ENCODE measurements at places on chromosomes 7 and 10. TPM values are rescaled to one million over a fixed set of nuclear protein-coding genes. Genes with fewer than 3 reads are reported as not detected.

Gene SPACDR
- total RNA-seq, result 3.0 TPM

GRCh38 chr10:101490026-101490425 is 98.0 kb downstream of the POLL start:
- no peak for DNase-seq
- H3K27ac ChIP-seq, result no peak overlapping the region
- peaks cover 8% of the 10 kb centered on the region for H3K4me1 ChIP-seq
- H3K4me3 ChIP-seq, result no peak overlapping the region

- H3K4me1 ChIP-seq, result peaks cover 5% of the 10 kb centered on the region
- peaks cover 35% of the 10 kb centered on the region for H3K27me3 ChIP-seq
- no peak overlapping the region for H3K27ac ChIP-seq
- no peaks in the 10 kb centered on the region for H3K36me3 ChIP-seq
- H3K4me3 ChIP-seq, result peak overlapping the region; percentile 7
These were observed 535.4 kb upstream of the GALNT17 start for GRCh38 chr7:70596598-70596913.

- no peaks in the 10 kb centered on the region for H3K27me3 ChIP-seq
- H3K36me3 ChIP-seq, result peaks cover 38% of the 10 kb centered on the region
- no peak for DNase-seq
These were observed 36.6 kb downstream of the ABI1 start for GRCh38 chr10:26824015-26824690.

GRCh38 chr7:42233695-42234331 is 3.2 kb downstream of the GLI3 start:
- H3K4me1 ChIP-seq, result peaks cover 11% of the 10 kb centered on the region
- H3K4me3 ChIP-seq, result no peak overlapping the region
- DNase-seq, result no peak
- no peak overlapping the region for H3K27ac ChIP-seq

- H3K27ac ChIP-seq, result no peak overlapping the region
- peaks cover 38% of the 10 kb centered on the region for H3K27me3 ChIP-seq
- no peaks in the 10 kb centered on the region for H3K36me3 ChIP-seq
- DNase-seq, result no peak
- H3K4me3 ChIP-seq, result no peak overlapping the region
These were observed 47.8 kb downstream of the CH25H start for GRCh38 chr10:89159316-89159715.

DNA sequence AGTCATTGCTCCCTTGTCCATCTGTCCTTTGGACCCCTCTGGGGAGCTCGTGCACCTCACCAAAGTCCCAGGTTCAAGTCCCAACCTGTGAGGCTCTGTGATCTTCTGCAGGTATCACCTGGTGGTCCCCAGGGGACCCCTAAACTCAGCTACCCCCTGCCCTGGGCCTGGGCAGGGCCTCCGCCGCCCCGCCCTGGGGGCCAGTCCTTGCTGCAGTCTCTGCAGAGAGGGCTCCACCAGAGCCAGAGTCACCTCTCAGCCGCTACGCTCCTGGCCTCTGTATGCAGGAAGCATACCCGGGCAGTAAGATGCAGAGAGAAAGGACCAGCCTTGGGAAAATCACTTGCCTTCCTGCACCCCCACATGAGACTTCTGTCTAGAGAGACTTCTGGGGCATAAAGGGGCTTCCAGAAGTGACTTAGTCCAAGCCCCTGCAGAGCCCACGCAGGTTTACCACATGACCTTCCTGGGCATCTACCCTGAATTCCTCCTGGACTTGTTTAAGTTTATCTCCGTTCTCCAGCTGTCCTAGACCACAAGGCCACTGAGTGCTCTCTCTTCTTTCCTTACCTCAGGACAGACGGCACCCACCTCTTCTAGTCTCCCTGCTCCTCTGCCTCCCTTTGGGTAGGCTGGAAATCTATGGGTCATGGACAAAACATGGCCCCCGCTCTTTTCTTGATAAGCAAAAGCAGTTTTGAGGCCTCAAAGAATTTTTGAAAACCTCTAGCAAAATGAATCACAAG is 21.2 kb downstream of the CALML5 start:
- H3K27me3 ChIP-seq, result peaks cover 2% of the 10 kb centered on the region
- H3K4me1 ChIP-seq, result no peaks in the 10 kb centered on the region
- H3K36me3 ChIP-seq, result no peaks in the 10 kb centered on the region
- H3K27ac ChIP-seq, result no peak overlapping the region

DNA sequence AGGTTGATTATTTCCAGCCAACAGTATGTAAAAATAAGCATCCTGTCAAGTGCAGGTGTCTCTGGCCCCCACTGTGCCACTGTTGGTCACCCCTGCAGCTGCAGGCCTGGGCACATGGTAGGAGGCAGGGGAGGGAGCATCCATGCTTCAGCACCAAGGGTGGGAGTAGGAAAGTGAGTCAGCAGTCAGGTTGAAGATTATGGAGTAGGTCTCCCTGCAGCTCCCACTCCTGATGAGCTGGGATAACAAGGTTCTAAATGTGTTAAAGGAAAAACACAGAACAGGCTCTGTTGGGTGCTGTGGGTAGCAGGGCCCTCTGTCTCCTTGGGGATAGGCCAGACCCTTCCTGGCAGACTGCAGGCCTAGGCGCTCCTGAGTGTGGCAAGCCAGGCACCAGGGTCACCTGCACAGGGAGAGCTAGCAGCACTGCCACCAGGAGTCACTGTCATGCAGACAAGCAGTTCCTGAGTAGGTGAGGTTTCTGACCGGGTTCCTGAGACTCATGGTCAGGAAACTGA is 59.3 kb downstream of the NUDCD3 start:
- DNase-seq, result peak; percentile 27
- H3K27me3 ChIP-seq, result no peaks in the 10 kb centered on the region
- no peak overlapping the region for H3K4me3 ChIP-seq
- H3K36me3 ChIP-seq, result peaks cover 19% of the 10 kb centered on the region
- peaks cover 12% of the 10 kb centered on the region for H3K4me1 ChIP-seq

Gene BEND7
- total RNA-seq, result not detected

DNA sequence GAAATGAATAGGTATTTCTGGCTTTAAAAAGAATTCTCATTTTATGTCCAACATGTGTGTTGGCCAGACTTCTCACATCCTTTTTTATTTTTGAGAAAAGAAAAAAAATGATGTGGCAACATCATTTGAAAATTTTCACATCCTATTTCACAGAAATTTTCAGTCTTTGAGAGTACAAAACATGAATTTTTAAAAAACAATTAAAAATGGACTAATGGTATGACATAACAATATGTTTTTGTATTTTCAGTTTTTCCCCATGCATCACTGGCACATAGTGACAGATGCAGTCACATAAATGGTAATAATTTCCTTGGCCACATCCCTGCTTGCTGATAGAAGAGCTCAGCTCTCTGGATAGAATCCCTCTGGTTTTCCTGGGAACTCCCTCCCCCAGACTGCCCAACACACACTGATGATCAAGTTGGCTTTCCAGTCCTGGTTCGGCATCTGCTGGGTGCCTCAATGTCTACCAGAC is 188.5 kb upstream of the AGR3 start:
- peaks cover 4% of the 10 kb centered on the region for H3K27me3 ChIP-seq
- no peak overlapping the region for H3K27ac ChIP-seq
- no peaks in the 10 kb centered on the region for H3K36me3 ChIP-seq
- DNase-seq, result no peak

Gene BAIAP2L1
- 0.42 TPM for total RNA-seq

DNA sequence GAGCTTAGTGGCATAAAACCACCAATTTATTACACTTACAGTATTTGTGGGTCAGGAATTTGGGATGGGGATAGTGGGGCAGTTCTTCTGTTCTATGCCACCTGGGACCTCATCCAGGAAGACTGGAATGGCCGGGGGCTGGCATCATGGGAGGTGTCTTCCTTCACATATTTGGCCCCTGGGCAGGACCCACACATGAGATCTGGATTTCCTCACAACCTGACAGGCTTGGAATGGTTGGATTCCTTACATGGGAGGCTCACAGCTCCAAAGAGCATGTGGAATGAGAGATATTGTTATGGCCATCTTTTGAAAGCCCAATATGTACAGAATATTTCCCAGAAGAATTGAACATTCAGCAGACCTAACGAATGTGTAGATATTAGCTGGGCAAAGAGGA is 21.9 kb downstream of the LSMEM1 start:
- H3K27ac ChIP-seq, result no peak overlapping the region
- H3K4me1 ChIP-seq, result no peaks in the 10 kb centered on the region
- no peaks in the 10 kb centered on the region for H3K36me3 ChIP-seq
- H3K27me3 ChIP-seq, result peaks cover 4% of the 10 kb centered on the region
- no peak overlapping the region for H3K4me3 ChIP-seq
- DNase-seq, result no peak

Gene CHAT
- total RNA-seq, result not detected

DNA sequence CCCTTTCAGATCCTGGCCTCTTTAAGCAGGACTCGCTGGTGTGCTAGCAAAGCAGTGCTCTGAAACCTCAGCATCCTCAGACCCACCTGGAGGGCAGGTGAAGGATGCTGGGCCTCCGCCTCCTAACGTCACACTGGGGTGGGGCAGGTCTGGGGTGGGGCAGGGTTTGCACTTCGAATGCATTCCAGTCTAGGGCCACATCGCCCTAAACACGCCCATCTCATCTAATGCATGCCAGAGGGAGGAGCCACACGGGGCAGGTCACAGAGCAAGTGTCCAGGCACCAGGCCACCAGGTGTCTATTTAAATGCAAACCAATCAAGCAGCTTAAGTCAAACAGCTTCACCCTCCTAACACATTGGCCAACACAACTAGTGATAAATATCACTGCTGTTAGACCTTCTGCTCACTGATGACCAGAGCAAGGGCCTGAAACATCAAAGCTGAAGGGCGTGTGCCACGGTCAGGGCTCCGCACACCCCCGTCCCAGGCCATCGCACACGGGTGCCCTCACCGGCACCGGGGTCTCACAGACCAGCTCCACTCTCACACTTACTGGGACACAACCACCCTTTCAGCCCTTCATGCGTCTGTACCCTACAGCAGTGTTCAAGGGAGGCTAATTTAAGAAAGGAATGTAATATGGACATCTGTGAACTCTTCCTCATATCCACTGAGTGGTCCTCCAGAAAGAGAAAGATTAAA is 47.1 kb downstream of the DIP2C start:
- peaks cover 4% of the 10 kb centered on the region for H3K27me3 ChIP-seq
- no peak for DNase-seq
- no peak overlapping the region for H3K4me3 ChIP-seq
- no peak overlapping the region for H3K27ac ChIP-seq
- H3K36me3 ChIP-seq, result no peaks in the 10 kb centered on the region

GRCh38 chr7:107703872-107704271 is 40.1 kb upstream of the CBLL1 start:
- H3K36me3 ChIP-seq, result peaks cover 2% of the 10 kb centered on the region
- H3K27me3 ChIP-seq, result no peaks in the 10 kb centered on the region
- no peak overlapping the region for H3K27ac ChIP-seq
- peaks cover 4% of the 10 kb centered on the region for H3K4me1 ChIP-seq

- DNase-seq, result no peak
- no peaks in the 10 kb centered on the region for H3K36me3 ChIP-seq
- no peak overlapping the region for H3K4me3 ChIP-seq
- H3K27me3 ChIP-seq, result no peaks in the 10 kb centered on the region
These were observed 466.6 kb upstream of the IGFBP3 start for GRCh38 chr7:46387646-46388045.

GRCh38 chr10:95247881-95248583 is 42.8 kb downstream of the PDLIM1 start:
- no peaks in the 10 kb centered on the region for H3K36me3 ChIP-seq
- DNase-seq, result no peak
- H3K27me3 ChIP-seq, result peaks cover 9% of the 10 kb centered on the region
- H3K4me1 ChIP-seq, result peaks cover 24% of the 10 kb centered on the region
- no peak overlapping the region for H3K27ac ChIP-seq

- peak overlapping the region; percentile 80 for H3K27ac ChIP-seq
- H3K27me3 ChIP-seq, result peaks cover 7% of the 10 kb centered on the region
- DNase-seq, result peak; percentile 69
- peaks cover 22% of the 10 kb centered on the region for H3K4me1 ChIP-seq
- H3K4me3 ChIP-seq, result peak overlapping the region; percentile 23
These were observed 183.0 kb downstream of the RAPGEF5 start for GRCh38 chr7:22173685-22174573.

Gene PBLD
- 1.6 TPM for total RNA-seq

- H3K4me1 ChIP-seq, result peaks cover 7% of the 10 kb centered on the region
- no peak for DNase-seq
- no peaks in the 10 kb centered on the region for H3K36me3 ChIP-seq
- H3K27me3 ChIP-seq, result no peaks in the 10 kb centered on the region
These were observed 36.3 kb downstream of the SUFU start for GRCh38 chr10:102540023-102540422.

DNA sequence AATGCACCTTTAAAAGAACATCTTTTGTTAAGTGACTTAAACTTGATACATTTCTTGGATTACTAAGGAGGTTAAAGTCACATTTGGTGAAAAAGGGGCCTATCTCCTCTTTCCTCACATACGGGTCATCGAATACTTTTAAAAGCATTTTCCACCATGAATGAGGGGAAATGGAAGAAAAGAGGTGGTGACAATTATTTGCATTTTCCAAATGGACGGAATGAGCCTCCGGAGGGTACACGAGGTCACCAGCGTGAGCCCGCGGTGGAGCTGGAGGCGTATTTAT is 1.0 kb upstream of the BMPR1A start:
- no peaks in the 10 kb centered on the region for H3K36me3 ChIP-seq
- DNase-seq, result no peak
- peaks cover 42% of the 10 kb centered on the region for H3K27me3 ChIP-seq
- peaks cover 51% of the 10 kb centered on the region for H3K4me1 ChIP-seq

DNA sequence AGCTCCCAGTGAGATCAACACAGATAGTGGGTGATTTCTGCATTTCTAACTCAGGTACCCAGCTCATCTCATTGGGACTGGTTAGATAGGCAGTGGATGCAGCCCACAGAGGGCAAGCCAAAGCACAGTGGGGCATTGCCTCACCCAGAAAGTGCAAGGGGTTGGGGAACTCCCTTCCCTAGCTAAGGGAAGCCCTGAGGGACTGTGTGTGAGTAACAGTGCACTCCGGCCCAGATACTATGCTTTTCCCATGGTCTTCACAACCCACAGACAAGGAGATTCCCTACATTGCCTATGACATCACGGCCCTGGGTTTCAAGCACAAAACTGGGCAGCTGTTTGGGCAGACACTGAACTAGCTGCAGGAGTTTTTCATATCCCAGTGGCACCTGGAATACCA is 62.8 kb downstream of the PPP1R3A start:
- no peaks in the 10 kb centered on the region for H3K27me3 ChIP-seq
- H3K27ac ChIP-seq, result no peak overlapping the region
- no peaks in the 10 kb centered on the region for H3K36me3 ChIP-seq
- no peak for DNase-seq

DNA sequence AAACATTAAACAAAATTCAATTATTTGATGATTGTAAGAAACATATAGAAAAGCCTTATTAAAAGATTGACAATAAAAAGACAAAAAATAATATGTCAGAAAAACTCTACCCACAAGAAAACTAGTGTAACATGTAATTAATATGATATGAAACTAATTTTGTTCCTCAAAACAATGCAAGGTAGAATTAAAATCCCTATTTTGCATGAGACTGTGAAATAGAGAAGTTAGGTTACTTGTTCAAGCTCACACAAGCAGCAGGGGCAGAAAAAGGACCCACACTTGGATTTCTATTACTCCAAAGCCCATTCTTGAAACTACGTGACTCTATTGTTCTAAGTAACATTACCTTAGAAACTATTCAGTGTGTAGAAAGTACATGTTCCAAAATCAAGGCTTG is 96.4 kb downstream of the KCNMA1 start:
- no peak for DNase-seq
- peaks cover 4% of the 10 kb centered on the region for H3K27me3 ChIP-seq
- no peak overlapping the region for H3K4me3 ChIP-seq
- H3K4me1 ChIP-seq, result peaks cover 1% of the 10 kb centered on the region

GRCh38 chr7:141754939-141755338 is 9.0 kb upstream of the TAS2R3 start:
- H3K4me3 ChIP-seq, result no peak overlapping the region
- peak; percentile 28 for DNase-seq
- peaks cover 77% of the 10 kb centered on the region for H3K36me3 ChIP-seq
- no peaks in the 10 kb centered on the region for H3K27me3 ChIP-seq
- no peaks in the 10 kb centered on the region for H3K4me1 ChIP-seq
- H3K27ac ChIP-seq, result no peak overlapping the region

GRCh38 chr10:22386503-22386902 is 41.2 kb downstream of the SPAG6 start:
- no peak overlapping the region for H3K4me3 ChIP-seq
- no peaks in the 10 kb centered on the region for H3K4me1 ChIP-seq
- no peaks in the 10 kb centered on the region for H3K36me3 ChIP-seq

Data from activated CD4-positive, alpha-beta T cell treated with anti-CD3 and anti-CD28 coated beads, Interleukin-2, amount 10 ng/mL, durations not matched to agents 7 days and 5 days (primary cell).